ENCODE measurements at places on chromosomes 2 and 18. TPM values are rescaled to one million over a fixed set of nuclear protein-coding genes. Genes with fewer than 3 reads are reported as not detected.

- no peaks in the 10 kb centered on the region for H3K27me3 ChIP-seq
- peak; percentile 62 for DNase-seq
- peak overlapping the region; percentile 91 for H3K27ac ChIP-seq
- no peaks in the 10 kb centered on the region for H3K36me3 ChIP-seq
Observed at GRCh38 chr2:30422444-30423040, 24.5 kb upstream of the LCLAT1 start.

DNA sequence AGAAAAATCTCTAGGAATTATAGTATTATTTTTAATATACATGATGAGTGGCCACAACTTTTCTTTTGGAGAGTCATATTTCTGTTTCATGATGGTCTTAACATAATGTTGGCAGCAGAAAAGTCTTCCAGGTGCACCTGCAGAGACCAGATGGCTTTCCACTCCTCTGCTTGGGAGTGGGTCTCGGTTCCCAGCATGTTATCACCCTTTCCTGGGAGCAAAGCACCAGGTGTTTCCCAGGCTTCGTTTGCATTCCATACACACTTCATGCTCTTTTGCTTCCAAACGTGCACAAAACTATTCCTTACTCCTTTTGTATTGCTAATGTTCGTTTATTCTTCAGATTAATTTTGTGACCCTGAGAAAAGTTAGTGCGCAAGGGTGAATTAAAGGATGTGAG lies 305.2 kb downstream of the CDH2 start:
- no peak overlapping the region for H3K27ac ChIP-seq
- no peaks in the 10 kb centered on the region for H3K27me3 ChIP-seq
- no peaks in the 10 kb centered on the region for H3K36me3 ChIP-seq
- no peak overlapping the region for H3K4me3 ChIP-seq

GRCh38 chr18:75280427-75281280 lies 70.1 kb downstream of the TSHZ1 start:
- H3K4me1 ChIP-seq, result no peaks in the 10 kb centered on the region
- H3K4me3 ChIP-seq, result no peak overlapping the region
- DNase-seq, result no peak
- H3K27me3 ChIP-seq, result no peaks in the 10 kb centered on the region
- no peak overlapping the region for H3K27ac ChIP-seq

GRCh38 chr2:224343226-224343625 lies 58.7 kb downstream of the FAM124B start:
- H3K4me3 ChIP-seq, result no peak overlapping the region
- no peaks in the 10 kb centered on the region for H3K4me1 ChIP-seq
- DNase-seq, result no peak
- no peaks in the 10 kb centered on the region for H3K36me3 ChIP-seq
- no peak overlapping the region for H3K27ac ChIP-seq

DNA sequence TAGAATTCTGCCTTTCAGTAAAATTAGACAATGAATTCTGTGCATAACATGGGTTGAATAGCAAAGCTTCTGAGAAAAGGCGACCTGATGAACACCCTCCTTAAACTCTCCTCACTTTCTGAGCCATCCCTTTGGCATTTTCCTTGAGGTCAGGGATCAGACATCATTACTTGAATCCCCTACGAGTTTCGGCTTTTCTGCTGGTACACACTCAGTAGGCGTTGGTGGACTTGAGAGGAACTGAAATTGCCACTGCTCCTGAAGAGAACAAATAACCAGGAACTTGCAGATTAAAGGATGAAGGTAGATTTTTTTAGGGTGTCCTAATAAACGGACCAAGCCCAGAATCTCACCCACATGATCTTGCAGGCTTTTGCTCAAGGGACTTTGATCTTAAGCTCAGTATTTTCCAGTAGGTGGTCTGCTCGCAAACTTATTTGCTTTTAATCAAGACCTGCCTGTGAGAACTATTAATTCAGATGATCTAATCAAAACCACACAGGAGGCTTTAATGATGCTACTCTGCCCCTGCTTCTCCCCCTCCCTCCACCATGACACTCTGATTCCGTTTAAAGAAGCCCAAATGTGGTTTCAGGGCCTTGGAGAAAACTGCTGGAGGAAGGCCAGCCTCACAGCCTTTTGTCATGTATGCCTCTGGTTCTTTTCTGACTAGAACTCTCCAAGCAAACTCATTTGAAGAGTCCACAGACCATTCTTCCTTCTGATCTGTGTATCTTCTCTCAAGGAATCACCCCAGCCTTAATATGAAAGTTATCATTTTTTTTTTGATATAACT lies 124.9 kb downstream of the PRKCE start:
- no peaks in the 10 kb centered on the region for H3K27me3 ChIP-seq
- DNase-seq, result no peak
- H3K36me3 ChIP-seq, result no peaks in the 10 kb centered on the region
- no peaks in the 10 kb centered on the region for H3K4me1 ChIP-seq
- H3K4me3 ChIP-seq, result no peak overlapping the region

Gene LDAH
- total RNA-seq, result 23.1 TPM

Gene ERBB4
- 0.19 TPM for total RNA-seq

Gene IL18R1
- total RNA-seq, result 7.5 TPM

Gene GALR1
- 0.05 TPM for total RNA-seq

Data from thymus (tissue), 14 donors.